ENCODE measurements at places on chromosomes 12 and 14.

DNA sequence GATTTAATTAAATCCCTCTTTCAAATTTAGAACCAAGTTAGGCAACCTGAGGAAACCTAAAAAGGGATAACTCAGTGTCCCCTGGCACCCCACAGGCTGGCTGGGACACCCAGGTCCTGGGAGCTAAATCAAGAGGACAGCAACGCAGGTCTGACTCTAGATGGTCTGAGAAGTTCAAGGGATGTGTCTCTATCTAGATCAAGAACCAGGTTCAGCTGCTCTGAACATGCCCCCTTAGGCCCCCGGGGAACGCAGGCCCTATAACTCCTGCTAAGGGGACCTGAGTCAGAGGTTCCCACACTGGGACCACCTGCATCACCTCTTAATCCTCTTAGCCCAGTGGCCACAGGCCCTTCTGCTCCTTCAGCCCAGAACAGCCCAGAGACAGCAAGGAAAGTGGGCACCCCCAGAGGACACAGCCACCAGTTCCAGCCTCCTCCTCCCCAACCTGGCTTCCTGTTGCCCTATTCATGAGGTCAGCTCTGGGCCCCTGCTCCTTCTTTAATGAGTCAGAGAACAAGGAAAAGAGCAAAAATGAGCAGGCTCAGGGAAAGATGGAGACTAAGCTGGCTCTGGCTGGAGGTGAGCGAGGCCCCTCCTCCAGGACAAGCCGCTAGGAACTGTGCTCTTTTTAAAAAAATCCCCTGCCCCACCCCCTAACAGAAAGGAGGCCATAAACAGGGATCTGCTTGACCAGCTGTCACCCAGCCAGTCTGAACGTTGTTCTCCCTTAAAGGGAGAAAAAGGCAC lies 10.8 kb downstream of the PITPNM2 start:
- peaks cover 44% of the 10 kb centered on the region for H3K4me1 ChIP-seq
- H3K27ac ChIP-seq: peak overlapping the region; percentile 40

DNA sequence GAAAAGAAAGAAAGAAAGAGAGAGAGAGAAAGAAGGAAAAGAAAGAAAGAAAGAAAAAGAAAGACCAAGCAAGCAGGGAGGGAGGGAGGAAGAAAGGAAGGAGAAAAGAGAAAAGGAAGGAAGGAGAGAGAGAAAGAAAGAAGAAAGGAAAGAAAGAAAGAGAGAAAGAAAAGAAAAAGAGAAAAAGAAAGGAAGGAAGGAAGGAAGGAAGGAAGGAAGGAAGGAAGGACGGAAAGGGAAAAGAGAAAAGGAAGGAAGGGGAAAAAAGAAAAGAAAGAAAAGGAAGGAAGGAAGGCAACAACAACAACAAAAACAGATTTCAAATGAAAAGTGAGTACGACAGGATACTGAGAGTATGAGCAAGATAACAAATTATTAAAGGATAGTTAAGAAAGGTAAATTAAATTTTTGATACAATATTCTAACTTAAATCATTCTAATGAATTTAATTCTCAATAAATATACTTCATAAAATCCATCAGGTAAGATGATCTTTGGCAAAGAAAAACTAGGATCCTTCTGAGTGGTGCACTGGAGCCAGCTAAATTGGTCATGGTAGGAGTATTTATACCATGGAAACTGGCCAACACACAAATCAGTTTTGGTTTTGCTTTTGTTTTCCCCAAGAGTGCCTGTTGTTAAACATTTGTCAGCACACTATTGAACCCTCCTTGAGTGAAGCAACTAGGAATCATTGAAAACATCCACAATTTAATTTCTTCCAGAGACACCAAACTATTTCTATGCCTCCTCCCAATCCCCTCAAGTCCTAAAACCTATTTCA lies 56.1 kb upstream of the DYRK2 start:
- peak overlapping the region; percentile 72 for H3K4me3 ChIP-seq
- H3K27me3 ChIP-seq: peaks cover 3% of the 10 kb centered on the region
- H3K27ac ChIP-seq: peak overlapping the region; percentile 4

- no peak overlapping the region for H3K4me3 ChIP-seq
- no peaks in the 10 kb centered on the region for H3K27me3 ChIP-seq
- peaks cover 9% of the 10 kb centered on the region for H3K4me1 ChIP-seq
- peaks cover 27% of the 10 kb centered on the region for H3K36me3 ChIP-seq
These were observed 9.1 kb upstream of the RASSF8 start for GRCh38 chr12:25949343-25949742.

DNA sequence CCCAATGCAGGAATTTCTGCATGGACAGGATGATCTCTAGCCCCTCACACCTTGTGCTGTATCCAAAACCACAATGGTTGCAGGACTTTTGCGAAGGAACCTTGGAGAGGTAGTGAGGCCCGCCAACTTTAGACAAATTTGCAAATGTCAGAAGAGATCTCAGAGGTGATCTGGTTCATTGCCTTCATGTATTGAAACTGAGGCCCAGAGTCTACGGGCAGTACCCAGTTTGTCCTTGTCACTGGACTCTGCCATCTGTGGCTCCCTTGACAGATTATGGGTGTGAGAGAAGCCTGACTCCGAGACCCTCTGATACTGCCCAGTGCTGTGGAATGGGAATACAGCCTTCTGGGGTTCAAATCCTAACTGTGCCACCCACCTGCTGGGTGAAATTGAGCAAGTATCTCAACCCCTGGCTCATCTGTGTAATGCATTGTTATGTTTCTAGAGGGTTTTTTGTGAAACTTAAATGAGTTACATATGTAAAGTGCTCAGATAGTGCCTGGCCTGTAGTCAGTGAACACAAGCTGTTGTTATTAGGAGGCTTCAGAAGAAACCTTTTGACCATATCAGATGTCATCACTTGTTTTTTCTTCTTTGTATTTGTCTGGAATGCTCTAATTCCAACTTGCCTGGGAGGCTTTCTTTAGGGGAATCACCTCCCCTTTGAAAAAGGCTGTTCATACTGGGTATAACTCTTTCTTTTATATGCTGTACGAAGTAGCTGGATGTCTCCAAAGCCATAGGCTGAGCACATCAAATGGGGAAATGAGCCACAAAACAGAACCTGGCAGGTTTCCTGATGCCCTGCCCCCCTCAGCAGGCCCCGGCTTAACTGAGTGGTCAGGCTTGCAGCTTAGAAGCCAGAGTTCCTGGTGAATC lies 71.4 kb upstream of the SRSF5 start:
- peaks cover 20% of the 10 kb centered on the region for H3K4me1 ChIP-seq
- H3K4me3 ChIP-seq: no peak overlapping the region
- no peak overlapping the region for H3K27ac ChIP-seq
- H3K36me3 ChIP-seq: no peaks in the 10 kb centered on the region
- peak; percentile 9 for DNase-seq
- H3K27me3 ChIP-seq: no peaks in the 10 kb centered on the region

- H3K4me1 ChIP-seq: peaks cover 31% of the 10 kb centered on the region
- H3K27me3 ChIP-seq: peaks cover 4% of the 10 kb centered on the region
- peaks cover 10% of the 10 kb centered on the region for H3K36me3 ChIP-seq
- H3K27ac ChIP-seq: no peak overlapping the region
- no peak overlapping the region for H3K4me3 ChIP-seq
These were observed 22.6 kb downstream of the TCTN1 start for GRCh38 chr12:110636516-110636915.

- H3K27ac ChIP-seq: no peak overlapping the region
- H3K36me3 ChIP-seq: peaks cover 25% of the 10 kb centered on the region
- DNase-seq: no peak
- no peaks in the 10 kb centered on the region for H3K27me3 ChIP-seq
These were observed 71.9 kb upstream of the POC1B start for GRCh38 chr12:89597770-89598169.
